GM03348 (cell line): ENCODE measurements at places on chromosomes 3 and 15.
A peak's percentile ranks its signal among the peaks of the same experiment; 100 is the strongest.

- no peak for DNase-seq
These were observed 30.1 kb downstream of the COL6A6 start for GRCh38 chr3:130546920-130547679.

GRCh38 chr15:40421246-40422157 is 15.9 kb downstream of the IVD start:
- peak; percentile 91 for DNase-seq

- peak; percentile 37 for DNase-seq
These were observed 51.8 kb downstream of the KLF15 start for GRCh38 chr3:126305427-126305826.

DNA sequence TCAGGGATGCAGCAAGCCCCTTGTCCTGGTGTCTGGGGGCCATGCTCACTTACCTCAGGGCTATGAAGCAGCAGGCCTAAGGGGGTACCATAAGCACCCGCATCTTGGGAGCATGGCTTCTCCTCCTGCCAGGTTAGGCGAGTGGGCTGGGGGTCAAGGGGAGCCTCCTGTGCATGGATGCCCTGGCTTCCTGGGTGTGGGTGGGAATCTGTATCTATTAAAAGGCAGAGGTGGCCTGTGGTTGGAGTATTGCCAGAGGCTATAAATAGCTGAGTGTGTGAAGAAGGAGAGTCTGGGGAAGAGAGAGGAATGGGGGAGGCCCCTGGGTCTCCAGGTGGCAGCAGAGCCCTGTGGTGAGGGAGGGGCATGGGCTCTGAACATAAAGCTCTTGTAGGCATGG is 19.5 kb downstream of the ACVR2B start:
- no peak for DNase-seq

DNA sequence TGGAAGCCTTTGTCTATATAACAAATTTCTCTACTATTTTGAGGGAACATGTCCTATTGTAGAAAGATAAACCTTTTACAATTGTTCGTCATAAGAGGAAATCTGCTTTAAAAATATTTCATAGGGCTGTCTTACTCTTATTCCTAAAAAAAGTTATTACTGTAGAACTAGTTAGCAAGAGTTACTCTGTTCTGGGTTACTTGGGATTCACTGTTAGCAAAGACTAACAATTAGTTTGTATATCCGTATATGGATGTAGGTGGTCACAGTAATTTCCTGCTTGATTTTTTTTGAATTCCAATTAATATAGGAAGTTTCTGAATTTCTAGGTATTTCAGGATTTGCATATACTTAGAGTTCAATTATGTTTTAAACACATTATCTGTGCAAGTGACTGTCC is 413.5 kb downstream of the RBMS3 start:
- no peak for DNase-seq

DNA sequence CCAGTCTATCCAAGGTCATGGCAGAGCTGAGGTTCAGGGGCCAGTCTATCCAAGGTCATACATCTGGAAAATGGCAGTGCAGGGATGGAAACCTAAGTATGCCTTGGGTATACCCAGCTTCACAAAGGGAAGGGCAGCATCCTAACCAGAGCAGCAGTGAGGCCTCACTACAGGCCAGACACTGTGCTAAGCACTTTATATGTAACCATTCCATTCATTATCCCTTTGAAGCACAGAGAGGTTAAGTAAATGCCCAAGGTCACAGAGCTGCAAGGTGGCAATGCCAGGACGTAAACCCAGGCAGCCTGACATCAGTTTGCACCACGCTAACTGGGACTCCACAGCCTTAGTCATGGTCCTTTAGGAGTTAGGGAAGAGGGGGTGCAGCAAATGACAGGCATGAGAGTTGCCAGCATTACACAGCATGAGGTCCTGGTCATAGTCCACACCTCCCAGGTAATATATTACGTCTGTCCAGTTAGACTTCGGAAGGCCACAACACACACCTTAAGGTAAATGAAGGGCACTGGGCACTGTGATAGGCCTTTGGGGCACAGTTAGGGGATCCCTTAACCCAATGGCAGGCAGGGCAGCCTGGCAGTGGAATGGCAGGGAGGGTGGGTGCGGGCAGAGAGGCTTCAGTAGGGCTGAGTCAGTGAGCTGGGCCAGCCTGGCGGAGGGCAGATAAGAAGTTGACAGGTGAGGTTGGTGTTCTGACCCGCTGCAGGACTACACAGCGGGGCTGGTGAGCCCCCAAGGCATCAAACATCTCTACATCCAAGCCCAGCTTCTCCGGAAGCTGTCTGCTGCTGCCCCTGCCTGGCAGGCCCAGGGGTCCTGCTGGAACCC is 21.1 kb upstream of the CORO2B start:
- no peak for DNase-seq

GRCh38 chr3:177827511-177828207 is 630.4 kb upstream of the TBL1XR1 start:
- peak; percentile 51 for DNase-seq

DNA sequence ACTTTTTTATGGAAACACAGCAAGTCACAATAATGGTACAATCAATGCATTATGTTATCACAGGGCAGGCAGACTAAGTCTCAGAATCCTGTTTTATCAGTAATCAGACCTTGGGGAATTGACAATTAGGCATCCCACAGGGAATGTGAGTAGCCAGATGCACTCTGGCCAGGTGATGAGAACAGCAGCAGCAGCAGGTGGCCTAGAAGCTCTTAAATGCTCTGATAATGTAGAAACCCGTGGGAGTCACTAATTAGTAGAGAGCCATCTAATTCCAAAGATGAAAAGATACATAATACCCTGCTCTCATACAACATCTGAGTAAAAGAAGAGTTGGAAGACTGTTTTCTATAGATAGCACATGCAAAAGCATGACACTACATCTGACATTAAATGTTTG is 12.6 kb downstream of the CEP152 start:
- DNase-seq: no peak

DNA sequence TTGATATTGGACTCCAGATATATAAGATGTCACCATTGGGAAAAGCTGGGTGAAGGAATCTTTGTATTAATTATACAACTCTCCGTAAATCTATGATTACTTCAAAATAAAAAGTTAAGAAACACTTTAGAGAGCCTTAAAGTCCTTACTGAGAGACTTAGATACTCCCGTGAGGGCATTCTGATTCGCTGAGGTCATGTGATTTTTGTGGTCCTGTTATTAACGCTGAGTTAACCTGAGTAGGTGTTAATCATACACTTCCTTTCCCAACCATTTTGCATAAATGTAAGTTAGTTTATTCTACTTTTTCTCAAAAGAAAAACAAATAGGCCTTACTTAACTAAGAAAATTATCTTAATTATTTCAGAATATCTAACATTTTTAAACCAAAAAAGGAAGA is 67.1 kb upstream of the LMOD3 start:
- DNase-seq: no peak

DNA sequence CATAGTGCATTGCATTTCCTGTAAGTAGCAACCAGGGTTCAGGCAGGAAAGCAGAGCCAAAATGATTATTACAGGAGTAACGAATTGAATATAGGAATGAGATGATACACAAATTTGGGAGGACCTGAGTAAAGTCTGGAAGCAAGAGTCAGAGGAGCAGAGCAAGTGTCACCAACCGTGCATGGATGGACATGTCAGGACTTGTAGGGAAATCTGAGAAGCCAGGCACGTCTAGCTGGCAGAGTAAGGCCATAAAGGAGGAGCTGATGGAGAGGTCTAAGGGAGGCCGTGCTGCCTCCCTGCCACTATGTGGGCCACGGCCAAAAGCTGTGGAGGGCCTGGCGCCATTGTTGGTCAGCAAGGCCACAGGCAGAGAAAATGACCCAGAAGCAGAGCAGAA is 22.4 kb downstream of the GJD2 start:
- no peak for DNase-seq

GRCh38 chr3:181690769-181691168 is 21.0 kb upstream of the SOX2 start:
- no peak for DNase-seq

DNA sequence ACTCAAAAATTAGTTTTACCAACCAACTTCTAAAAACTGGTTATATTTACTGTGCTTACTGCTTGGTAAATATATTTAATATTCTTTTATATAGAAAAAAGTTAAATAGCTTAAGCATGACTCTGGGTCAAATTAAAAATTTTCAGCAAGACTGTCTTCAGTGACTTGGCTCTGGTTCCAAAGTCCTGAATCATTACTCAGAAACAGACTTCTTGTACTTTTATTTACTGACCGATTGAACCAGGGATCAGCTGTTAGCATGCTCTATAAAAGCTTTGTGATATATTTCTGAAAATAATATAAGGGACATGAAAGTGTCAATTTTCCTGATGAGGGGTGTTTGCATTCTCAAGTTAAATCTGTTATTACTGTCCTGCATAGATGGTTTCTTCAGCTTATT is 164.3 kb downstream of the MCTP2 start:
- no peak for DNase-seq

DNA sequence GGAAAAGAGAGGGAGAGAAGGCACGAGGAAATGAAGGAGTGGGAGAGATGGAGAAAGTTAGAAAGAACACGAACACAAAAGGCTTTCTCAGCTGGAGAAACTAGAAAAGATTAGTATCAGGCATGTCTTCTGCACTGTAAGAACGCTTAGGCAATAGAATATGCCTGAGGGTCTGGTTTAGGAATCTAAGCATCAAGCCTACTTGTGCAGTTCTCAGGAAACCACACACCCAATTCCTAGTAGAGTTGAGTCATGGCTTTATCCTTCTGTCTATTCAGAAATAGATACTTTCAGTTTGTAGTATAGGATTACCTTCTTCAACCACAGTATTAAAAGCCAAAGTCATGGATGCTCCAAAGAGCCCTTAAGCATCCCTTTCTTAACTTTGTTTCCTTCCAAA is 969.4 kb downstream of the NTRK3 start:
- DNase-seq: peak; percentile 48

DNA sequence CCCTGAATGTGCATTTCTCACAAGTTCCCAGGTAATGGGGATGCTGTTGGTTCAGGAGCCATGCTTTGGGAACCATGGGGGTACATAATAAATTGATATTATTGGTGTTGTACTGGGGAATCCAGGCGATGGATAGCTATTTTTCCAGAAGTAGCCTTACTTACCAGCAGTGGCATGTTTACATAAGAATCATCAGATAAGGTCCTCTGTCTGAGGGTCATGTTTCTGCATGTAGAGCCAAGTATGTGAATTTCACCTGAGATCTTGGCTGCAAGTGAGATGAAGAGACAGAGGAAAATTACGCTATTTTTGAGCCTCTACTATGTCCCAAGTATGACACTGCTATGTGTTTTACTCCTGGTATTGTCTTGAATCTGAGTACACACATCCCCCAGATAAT is 26.3 kb downstream of the GPD1L start:
- DNase-seq: no peak

DNA sequence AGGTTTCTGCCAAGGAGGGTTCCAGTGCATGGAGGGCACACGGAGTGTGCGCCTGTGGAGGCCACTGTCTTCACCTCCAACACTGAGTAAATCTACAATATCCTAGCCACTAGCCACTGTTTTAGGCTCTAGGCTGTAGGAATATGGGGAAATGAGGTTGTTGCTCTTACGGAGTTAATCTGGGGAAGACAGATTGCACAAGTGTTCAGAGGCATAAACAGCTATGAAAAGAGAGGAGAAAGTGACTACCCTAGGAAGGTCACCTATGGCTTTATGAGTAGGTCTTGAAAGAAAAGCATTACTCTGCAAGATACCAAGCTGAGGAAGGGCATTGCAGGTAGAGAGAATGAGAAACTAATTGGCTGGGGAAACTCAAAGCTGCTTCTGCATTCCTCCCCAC is 85.7 kb downstream of the CYP19A1 start:
- DNase-seq: no peak

DNA sequence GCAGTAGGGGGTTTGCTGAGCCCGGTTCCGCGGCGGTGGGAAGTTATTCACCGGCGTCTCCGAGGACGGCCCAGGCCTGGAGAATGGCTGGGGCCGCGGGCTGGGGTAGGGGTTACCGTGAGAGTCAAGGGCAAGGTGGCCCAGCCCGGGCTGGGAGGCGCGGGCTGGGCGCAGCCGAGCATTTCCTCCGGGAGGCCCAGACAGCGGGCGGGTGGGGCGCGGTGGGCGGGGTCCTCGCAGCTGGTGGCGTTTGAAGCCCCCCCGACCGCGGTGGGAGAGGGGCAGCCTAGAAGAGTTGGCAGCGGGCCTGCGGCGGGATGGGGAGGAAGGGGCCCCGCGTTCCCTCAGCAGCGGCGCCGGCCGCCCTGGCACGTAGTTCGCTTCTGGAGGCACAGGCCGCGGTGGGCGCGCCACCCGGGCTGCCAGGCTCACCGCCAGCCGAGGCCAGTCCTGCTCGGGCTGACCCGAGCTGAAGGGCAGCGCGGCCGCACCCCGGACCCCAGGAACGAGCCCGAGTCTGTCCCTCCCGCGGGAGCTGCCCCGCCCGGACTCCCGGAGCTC is 960 bp upstream of the KLF13 start:
- peak; percentile 71 for DNase-seq

DNA sequence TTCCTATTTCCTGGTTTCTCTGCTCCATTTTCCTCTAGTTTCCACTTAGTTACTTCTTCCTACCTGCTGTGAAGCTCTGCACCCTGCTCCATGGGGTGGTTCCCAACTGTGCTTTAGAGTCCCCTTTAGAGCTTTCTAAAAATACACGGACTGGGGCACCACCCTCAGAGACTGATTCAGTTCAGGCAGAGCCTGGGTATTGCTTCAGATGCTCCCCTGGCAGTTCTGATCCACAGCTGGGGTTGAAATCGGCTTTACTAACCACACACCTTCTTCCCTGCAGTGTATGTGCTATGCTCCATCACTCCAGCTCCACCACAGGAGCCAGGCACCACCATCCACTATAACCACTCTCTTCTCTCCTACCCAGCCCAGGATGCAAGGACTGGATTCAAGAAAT is 12.6 kb downstream of the ANP32A start:
- no peak for DNase-seq

- DNase-seq: no peak
These were observed 26.6 kb downstream of the CGGBP1 start for GRCh38 chr3:88032245-88032644.

GRCh38 chr3:11288021-11288491 is 15.9 kb downstream of the ATG7 start:
- peak; percentile 50 for DNase-seq

GRCh38 chr3:143160437-143160836 is 40.9 kb downstream of the CHST2 start:
- no peak for DNase-seq
